ENCODE measurements at places on chromosomes 6 and 20.

DNA sequence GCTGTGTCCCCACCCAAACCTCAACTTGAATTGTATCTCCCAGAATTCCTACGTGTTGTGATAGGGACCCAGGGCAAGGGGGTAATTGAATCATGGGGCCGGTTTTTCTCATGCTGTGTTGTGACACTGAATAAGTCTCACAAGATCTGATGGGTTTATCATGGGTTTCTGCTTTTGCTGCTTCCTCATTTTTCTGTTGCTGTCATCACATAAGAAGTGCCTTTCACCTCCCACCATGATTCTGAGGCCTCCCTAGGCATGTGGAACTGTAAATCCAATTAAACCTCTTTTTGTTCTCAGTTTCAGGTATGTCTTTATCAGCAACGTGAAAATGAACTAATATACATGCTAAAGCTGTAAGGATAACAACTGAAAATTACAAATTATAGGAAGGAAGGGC, 88.3 kb downstream of the CDYL start:
- DNase-seq = no peak

GRCh38 chr6:71157345-71157744, 131.3 kb upstream of the OGFRL1 start:
- no peak for DNase-seq

DNA sequence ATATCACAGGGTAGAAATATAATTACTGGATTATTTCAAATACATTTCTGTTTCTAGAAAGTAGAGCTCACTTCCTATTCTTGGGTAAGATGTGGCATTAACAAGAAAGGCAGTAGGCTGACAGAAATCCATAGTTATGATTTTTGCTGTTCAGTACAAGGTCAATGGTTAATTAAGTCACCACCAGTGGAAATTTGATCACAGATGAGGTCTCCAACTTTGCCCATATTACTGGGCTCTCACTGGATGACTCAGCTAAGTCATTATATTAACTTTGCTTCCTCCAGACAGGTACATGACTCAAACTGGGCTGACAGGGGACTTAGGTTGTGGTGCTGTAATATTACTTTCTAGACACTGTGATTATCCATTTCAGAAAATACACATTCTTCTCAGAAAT, 212.4 kb downstream of the GRIK2 start:
- no peak for DNase-seq

GRCh38 chr20:22473293-22473692, 111.1 kb downstream of the FOXA2 start:
- DNase-seq = no peak

- DNase-seq = no peak
Observed at GRCh38 chr20:61118429-61119224, 133.4 kb upstream of the CDH4 start.

GRCh38 chr20:19775353-19776253, 17.5 kb downstream of the RIN2 start:
- DNase-seq = no peak

GRCh38 chr6:54681987-54682386, 164.6 kb upstream of the FAM83B start:
- no peak for DNase-seq

Measured in activated CD4-positive, alpha-beta T cell treated with anti-CD3 and anti-CD28 coated beads for 4 hours (primary cell).